ENCODE measurements at places on chromosomes 12 and 14.

DNA sequence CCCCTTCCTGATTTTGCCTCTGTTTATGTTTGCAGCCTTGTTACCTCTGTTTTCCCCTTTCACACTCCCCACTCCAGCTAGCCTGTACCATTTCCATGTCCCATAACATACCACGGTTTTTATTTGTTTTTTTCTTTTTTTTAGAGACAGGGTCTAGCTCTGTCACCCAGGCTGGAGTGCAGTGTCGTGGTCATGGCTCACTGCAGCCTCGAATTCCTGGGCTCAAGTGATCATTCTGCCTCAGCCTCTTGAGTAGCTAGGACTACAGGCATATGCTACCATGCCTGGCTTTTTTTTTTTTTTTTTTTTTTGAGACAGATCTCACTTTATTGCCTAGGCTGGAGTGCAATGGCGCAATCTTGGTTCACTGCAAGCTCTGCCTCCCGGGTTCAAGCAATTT, 18.4 kb upstream of the SAMD4A start:
- no peak for DNase-seq

- no peak for DNase-seq
These were observed 17.3 kb downstream of the SLC25A47 start for GRCh38 chr14:100340423-100340813.

DNA sequence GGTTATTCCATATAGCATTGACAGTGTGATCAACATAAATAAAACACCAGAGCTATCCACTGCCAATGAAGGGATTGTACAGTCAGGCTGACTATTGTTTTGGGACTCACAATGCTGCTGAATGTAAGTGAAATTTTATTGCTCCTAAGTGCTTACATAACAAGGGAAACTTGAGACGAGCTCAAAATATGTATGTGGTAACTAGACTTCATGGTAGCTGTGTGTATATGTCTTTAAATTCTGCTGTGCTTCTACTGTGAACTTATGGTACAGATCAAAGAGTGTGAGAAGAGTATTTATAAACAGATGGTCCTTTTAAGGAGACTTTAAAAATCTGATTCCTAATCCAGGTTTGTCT, 6.9 kb downstream of the FLRT2 start:
- no peak for DNase-seq

- peak; percentile 77 for DNase-seq
These were observed at the start of gene HDAC7 for GRCh38 chr12:47819896-47820630. HDAC7 (minus strand) TSS chr12:47819903; CDS start chr12:47819785, 118 bp downstream.

GRCh38 chr12:123044351-123044750, 63.9 kb downstream of the ARL6IP4 start:
- no peak for DNase-seq

DNA sequence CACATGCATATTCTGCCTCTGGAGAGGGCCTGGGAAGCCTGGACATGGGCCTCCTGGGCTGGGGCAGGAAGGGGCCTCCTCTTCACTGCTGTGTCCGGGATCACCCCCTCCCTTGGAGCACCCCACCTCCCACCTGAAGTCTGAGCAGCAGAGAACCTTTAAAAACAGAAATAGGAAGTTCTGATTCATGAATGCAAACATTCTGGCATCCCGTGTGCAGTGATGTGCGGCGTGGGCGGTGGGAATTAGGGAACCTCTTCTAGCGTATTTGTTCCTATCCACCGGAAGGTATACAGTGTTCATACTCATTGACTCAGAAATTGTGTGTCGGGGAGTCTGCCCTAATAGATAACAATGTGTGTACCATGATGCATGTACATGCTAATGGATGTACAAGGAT, 46.2 kb downstream of the C14orf132 start:
- DNase-seq = no peak

GRCh38 chr14:77000340-77001270, 27.9 kb downstream of the IRF2BPL start:
- DNase-seq = no peak

- DNase-seq = no peak
These were observed 28.3 kb upstream of the ETFBKMT start for GRCh38 chr12:31631023-31631724.

DNA sequence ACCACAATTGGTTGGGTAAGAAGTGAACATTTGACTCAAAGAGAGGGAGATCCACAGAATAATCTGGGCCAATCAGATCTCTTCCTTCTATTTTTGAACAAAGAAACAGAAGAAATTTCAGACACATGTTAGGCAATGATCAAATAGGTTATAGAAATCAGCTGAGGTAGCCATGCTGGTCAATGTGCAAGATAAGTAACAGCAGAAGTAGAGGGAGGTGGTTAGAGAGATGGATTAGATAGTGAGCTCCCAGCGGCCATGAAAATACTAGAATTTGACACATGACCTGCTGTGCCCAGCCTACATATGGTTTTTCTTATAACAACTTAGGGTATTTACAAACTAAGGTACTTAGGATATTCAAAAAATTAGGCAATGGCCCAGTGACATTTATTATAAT, 230.9 kb upstream of the ARID2 start:
- DNase-seq = no peak

GRCh38 chr12:116352315-116352835, 74.9 kb upstream of the MED13L start:
- no peak for DNase-seq

GRCh38 chr14:94018308-94018707, 7.8 kb upstream of the OTUB2 start:
- no peak for DNase-seq

GRCh38 chr12:63305901-63306875, 155.2 kb upstream of the AVPR1A start:
- no peak for DNase-seq

- no peak for DNase-seq
These were observed 96.8 kb downstream of the LGR5 start for GRCh38 chr12:71536279-71536938.
